ENCODE measurements at places on chromosomes 3 and 15.

GRCh38 chr3:63179862-63180522, 98.1 kb upstream of the SYNPR start:
- DNase-seq, result no peak

- DNase-seq, result peak; percentile 43
Measured at GRCh38 chr15:66621491-66622467, 56.0 kb upstream of the LCTL start.

DNA sequence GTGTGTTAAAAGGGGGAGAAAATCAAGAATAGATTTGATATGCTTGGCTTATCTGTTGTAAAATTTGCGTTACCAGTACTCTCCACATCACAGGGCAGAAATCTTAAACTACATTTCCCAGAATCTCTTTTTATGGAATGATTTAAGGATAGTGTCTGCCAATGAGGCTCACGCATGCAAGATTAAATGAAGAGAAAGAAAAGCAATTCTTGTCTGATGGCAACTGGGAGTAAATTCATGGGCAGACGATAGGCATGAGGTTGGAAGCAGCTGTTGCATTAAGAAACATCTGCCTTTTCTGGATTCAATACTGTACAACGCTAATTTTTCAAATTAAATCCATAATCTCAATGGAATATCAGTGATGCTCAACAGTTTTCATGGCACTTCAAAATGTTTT, 27.2 kb upstream of the ANKRD28 start:
- no peak for DNase-seq

DNA sequence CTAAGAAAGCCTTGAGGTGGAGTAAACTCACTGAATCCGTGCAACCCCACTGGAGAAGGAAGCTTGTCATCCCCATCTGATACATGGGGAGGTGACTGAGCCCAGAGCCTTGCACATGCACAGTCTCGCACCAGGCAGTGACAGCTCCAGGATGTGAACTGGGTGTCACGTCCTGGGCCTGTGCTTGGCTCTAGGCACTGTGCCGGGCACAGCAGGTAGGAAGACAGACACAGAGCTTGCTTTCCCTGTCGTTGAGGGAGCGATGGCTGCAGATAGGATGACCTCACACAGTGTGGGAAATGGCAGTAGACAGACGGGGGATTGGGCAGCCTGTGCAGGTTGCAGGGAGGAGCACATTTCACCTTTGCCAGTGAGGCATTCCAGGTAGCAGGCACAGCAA, 12.2 kb upstream of the ATP2B2 start:
- DNase-seq, result no peak

- peak; percentile 68 for DNase-seq
Measured at GRCh38 chr3:70989174-70989573, 594.4 kb downstream of the FOXP1 start.

DNA sequence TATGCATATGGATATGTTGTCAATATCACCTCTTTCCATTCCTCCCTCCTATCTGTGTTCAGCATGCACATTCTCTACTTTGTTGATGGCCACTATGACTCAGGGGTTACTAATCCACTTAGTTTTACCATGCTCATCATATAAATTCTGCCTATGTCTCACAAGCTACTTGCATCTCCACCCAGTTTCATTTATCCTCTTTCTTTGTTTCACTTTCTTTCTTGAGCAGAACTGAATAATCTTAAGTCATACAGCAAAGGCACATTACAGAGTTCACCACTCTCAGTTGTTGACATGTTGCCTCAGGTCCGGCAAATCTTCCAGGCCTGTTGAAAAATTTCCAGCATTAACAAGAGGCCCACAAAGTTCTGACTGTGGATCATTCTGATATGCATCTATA, 71.5 kb downstream of the SSR3 start:
- DNase-seq, result peak; percentile 90

- no peak for DNase-seq
Measured at GRCh38 chr3:72899349-72899765, 11.5 kb downstream of the GXYLT2 start.

DNA sequence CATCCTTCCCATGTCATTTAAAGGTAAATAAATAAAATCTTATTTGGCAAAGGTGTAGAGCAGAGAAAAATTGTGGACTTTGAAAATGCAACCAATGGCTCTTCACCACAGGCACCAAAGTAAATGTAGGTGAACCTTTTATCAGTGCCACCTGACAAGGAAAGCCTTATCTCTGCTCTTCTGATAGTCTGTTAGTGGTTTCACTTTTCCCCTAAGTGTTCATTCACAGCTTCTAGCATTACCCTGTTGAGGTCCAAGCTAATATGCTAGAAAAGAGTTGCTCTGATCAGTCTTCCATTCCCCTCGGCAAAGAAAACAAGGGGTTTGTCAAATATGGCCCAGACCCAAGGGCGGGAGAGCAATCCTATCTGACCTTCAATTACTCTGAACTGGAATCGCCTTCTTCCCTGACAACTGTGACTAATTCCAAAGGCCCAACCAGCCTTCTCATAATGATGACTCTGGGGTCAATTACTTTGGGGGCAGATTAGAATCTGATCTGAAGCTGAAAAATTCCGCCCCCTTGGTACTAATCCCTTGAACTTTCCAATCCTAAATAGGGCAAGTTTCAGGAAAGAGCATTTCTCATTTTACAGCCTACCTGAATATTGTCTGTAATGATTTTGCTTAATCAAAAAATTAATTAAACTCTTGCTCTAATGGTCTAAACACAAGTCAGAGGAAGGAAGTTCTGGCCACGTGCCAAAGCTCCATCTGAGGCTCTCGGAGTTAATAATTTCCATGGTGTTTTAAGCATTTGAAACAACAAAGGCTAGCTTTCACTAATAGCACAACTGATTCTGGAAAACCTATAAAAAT, 52.4 kb downstream of the SETMAR start:
- DNase-seq, result no peak

DNA sequence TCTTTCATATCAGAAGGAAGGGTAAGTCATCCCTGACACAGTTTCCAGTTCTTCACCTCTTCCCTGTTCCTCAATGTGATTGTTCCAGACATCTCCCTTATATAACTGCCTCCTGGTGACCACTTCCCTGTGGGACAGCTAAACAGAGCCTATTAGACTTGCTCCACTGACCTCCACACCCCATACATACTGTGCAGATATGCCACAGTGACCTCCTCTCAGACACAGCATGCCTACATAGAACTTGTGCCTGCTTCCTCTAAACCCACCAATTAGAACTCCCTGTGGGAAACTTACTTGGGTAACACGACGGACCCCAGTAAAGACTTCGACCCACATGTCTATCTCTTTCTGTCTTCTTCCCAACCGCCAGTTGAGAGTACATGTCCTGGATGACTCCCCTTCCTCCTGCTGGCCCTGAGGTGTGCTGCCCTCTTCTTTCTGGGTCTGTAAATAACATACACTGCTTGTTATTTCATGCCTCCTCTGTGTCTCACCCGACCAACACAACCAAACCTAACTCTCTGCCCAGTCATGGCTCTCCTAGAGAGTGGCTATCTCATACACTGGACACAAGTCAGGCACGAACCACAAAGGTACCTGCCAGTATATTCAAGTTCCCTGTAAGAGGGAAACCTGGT, 53.0 kb downstream of the IGSF11 start:
- no peak for DNase-seq

DNA sequence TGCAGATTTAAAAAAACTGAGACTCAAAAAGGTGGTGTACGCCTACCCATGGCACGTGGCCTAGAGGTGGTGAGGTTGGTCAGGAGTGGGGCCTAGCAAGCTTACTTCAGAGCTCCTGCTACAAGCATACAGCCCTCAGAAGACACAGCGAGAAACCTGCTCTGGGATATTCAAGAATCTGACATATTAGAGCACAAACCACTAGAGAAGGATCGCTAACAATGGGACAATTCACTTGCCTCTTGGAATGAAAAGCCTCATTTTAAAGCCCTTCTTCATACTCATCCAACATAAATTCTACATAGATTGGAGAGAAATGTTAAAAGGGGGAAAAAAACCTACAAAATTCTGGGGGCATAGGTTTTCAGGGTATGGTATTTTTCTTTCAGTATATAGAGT, 118.0 kb upstream of the ARHGEF3 start:
- DNase-seq, result no peak

- DNase-seq, result no peak
Measured at GRCh38 chr3:195732940-195733339, 12.2 kb downstream of the MUC20 start.

GRCh38 chr3:61702453-61702852, 141.1 kb downstream of the PTPRG start:
- DNase-seq, result no peak

DNA sequence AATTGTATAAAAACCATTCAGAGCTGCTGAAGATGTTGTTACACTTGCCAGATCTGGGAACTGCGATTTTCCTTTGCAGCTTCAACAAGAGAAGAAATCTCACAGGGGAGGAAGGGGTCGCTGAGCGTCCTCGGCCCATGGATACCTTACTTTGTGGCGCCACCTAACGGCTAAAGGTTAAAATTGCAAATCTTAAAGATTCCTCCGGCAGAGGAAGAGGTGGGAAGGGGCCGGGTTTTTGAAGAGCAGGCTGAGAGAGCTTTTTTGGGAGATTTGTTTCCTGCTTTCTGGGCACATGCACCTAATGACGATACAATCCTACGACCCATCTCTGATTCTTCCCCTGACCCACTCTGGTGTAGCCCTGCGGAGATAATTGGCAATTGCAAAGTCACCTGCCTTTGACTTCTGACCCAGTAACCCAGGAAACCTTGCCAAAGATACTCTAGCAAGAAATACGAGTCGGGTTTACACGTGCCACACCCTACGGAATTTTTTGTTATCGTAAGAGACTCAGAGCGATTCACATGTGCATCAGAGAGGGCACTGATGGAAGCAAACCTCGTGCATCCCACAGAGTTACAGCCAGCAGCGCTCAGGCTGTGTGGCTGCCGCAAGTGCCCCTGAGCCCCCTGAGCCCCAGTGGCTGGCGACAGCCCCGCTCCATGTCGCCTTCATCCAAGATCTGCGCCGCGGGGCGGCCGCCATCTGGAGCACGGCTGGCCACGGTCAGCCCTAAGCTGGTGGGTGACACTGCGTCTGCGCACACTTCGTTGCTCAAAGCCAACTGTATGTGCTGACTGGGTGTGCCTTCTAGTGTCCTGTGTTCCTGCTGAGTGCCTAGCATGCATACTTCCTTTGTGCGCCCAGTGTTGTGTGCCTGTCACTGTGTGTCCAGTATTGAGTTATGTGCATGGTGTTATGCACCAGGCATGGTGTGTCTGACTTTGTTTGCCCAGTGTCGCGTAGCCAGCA, 55.2 kb upstream of the CHRNA7 start:
- peak; percentile 28 for DNase-seq

DNA sequence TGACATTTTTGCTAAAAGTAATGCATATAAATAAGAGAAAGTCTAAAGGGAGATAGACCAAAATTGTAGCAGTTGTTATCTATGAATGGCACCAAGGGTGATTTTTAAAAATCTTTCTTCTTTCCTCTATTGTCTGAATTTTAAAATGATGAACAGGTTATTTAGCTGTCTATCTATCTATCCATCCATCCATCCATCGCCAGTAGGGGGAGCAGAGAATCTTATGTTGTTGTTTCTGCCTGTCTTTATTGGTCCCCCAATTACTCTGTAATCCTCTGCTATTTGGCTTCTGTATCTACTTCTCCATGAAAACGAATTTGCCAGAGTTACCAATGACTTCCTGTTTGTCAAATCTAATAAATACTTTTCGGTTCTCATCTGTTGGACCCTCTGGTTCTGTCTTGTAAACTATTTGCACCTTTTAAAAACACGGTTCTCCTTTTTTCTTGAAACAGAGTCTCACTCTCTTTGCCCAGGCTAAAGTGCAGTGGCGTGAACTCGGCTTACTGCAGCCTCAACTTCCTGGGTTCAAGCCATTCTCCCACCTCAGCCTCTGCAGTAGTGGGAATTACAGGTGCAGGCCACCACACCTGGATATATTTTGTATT, 86.0 kb downstream of the ECT2 start:
- peak; percentile 83 for DNase-seq

DNA sequence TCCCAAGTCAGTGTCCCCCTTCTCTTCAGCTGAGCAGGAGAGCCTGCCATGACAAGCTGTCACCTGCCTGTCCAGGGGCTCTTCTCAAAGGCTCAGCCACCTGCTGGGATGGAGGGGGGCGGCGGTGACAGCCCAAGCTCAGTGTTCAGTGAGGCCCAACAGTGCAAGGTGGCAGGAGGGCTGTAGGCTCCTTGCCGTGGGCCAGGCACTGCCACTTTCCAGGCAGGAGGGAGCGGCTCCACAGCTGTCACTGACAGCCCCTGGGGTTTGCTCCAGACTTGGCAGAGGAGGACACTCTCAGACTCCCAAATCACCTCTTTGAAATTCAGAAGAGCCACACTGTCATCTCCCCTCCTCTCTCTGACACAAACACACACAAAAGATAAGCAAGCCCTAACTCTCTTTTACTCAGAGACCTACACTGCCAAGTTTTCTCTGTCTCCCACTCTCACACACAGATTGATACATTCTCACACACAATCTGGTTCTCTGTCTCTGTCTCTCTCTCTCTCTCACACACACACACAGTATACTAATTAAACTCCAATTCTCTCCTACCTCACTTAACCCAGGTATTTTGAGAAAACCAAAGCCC, 443.3 kb downstream of the EPHB1 start:
- no peak for DNase-seq

DNA sequence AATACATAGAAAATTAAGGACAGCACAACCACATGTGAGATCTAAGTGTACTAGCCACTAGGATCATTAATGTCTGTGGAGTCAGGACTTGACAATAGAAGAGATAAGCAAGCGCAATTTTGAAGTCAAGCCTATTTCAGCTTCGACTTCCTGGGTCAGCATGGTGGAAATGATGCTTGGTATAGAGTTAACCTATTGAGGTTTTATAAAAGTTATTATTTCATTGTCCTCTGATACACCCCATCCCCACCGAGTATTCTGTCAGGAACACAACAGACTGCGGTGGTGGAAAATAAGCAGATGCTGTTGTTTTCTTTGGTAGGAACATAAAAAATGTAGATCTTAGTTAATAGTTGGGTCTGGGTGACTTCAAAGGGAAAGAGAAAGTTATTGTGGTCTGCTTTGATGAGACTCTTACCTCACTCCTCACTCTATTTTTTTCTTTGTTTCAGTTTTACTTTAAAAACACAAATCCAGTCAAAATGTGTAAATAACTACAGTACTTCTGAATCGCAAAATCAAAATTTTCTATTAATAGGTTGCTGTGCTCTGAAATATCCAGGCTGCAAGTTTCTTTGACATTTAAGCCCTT, 82.1 kb downstream of the IL5RA start:
- DNase-seq, result no peak

GRCh38 chr3:2568156-2568555, 469.5 kb downstream of the CNTN4 start:
- no peak for DNase-seq

DNA sequence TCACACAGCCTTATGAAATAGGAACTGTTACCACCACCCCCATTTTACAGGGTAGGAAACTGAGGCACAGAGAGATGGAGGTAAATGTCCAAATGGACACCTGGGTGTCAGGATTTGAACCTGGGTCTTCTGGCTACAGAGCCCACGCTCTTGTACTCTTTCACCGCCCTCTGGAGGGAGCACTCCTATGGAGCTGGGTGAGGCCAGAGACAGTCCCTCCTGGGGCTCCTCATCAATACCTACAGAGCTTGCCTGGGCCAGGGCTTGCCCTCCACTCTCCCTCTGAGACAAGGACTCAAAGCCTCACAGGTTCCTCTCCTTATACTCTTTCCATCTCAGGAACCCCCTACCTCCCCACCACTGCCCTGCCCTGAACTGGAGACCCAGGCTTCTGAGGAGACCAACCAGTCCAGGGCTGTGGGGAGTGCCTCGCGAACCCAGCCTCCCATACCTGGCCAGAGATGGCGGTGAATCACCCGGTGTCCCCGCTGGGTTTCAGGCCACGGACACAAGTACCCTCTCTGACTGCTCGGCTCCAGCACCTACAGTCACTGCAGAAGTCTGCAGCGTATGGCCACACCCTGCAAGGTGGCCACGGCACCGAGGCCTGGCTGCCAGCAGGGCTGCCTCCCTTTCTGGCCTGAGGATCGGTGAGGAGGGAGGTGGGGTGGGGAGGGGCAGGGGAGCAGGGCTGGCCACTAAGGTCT, 22.1 kb upstream of the ATP2B2 start:
- no peak for DNase-seq
